ENCODE measurements at places on chromosomes 5 and 9.

DNA sequence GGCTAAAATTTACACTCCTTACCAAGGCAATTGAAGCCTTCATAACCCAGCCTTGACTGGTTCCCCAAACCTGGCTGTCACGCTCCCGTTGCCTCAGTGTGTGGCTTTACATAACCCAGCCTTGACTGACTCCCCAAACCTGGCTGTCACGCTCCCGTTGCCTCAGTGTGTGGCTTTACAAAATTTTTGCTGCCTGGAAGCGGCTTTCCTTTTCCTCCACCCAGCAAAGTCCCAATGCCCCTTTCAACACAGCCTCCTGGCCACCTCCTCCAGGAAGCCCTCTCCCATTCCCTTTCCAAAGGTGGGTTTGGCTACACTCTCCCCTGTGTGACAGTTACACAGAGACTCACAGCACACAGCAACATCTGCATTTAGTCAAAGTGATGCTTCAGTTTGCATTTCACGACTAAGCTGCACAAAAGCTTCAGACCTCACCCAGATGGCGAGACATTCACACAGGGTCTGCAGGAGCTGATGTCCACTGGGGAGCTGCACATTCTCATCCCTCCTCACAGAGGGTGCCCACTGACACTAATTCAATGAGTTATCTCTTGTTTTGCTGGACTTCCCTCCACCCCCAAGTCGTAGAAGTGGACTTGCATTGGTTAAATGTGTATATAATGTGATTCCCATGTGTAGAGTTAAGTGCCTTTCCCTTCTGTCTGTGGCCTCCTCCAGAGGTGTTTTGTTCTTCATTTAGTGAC lies 156.6 kb upstream of the PHYKPL start:
- DNase-seq, result no peak

- DNase-seq, result no peak
These were observed 609.5 kb upstream of the CLINT1 start for GRCh38 chr5:158468444-158468843.

- peak; percentile 42 for DNase-seq
These were observed 156.9 kb downstream of the UNC13B start for GRCh38 chr9:35318741-35319140.

DNA sequence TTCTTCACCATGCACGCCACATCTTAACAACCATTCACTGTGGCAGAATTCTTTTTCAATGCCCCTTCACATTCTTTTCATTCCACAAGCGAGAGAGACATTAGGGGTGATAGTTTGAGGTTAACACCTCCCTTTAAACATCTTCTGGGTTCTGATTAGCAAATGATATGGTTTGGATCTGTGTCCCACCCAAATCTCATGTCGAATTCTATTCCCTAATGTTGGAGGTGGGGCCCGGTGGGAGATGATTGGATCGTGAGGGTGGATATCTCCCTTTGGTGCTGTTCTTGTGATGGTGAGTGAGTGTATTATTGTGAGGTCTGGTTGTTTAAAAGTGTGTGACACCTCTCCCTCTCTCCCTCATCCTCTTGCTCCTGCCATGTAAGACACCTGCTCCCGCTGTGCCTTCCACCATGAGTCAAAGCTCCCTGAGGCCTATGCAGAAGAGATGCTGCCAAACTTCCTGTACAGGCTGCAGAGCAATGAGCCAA lies 46.1 kb upstream of the RAI14 start:
- no peak for DNase-seq

DNA sequence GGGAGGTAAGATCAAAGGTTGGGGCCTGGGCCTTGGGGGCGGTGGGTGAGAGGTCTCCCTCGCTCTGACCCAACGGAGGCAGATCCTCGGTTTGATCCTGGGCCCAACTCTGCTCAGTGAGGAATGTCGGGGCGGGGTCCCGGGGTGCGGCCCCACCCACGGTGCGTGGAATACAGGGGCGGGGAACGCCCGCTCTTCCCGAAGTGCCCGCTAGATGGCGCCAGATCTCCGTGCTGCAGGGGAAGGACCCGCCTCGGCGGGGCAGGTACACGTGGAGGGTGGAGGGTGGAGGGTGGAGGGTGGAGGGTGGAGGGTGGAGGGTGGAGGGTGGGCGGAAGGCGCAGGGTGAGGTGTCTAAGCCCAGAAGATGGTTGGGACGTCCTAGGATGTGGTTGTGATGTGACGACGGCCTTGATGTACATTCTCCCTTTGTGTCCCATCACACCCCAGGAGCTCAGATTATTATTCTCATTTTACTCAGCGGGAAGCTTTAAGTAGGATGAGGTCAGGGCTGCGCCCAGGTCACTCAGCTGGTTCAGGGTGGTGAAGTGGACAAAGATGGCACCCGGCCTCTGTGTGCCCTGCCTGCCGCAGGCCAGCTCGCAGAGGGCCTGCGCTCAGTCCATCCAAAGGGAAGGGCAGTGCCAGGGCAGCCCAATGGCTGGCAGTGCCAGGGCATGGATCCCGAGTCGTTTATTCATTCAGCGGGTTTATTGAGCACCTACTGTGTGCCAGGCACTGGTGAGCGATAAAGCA lies 9.4 kb upstream of the RPS14 start:
- DNase-seq, result peak; percentile 64

GRCh38 chr5:170861917-170862766 lies at the start of gene RANBP17:
TSS of gene RANBP17 (plus strand) at chr5:170862018.
- peak; percentile 81 for DNase-seq

- no peak for DNase-seq
These were observed 103.9 kb upstream of the TAF11L2 start for GRCh38 chr5:17394086-17394485.

- DNase-seq, result no peak
These were observed 71.0 kb upstream of the SEMA6A start for GRCh38 chr5:116645627-116646026.

DNA sequence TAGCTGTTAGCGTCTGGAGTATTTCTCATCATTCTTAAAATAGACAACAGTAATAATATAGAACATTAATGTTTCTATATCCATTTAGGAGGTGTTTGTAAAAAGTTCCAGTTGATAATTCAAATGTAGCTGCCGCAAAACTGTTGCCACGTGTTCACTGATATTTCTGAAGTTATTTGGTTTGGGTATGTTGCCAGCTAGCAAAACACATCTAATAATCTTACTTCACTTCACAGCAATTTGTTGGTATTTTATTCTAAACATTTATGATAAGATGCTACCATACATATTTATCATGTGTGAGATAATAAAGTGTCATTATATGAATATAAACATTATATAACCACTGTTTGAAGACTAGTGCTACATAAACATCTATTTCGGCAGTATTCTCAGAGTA lies 101.6 kb downstream of the CDH12 start:
- no peak for DNase-seq

DNA sequence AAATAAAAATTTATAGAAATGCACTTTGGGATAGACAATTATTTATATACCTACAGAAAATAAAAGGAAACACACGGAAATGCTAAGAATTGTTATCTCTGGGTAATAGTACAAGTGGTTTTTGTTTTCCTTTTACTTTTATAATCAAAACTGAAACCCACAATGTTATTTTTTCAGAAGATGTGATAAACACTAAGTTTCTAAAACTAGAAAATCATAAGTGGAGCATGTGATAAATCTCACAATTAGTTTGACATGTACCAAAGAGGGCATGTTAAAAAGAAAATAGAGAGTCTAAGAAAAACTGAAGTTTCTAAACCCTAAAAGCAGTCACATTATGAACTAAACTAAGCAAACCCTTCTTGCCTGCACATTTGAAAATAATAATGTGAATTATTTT lies 61.1 kb downstream of the OXCT1 start:
- DNase-seq, result no peak

DNA sequence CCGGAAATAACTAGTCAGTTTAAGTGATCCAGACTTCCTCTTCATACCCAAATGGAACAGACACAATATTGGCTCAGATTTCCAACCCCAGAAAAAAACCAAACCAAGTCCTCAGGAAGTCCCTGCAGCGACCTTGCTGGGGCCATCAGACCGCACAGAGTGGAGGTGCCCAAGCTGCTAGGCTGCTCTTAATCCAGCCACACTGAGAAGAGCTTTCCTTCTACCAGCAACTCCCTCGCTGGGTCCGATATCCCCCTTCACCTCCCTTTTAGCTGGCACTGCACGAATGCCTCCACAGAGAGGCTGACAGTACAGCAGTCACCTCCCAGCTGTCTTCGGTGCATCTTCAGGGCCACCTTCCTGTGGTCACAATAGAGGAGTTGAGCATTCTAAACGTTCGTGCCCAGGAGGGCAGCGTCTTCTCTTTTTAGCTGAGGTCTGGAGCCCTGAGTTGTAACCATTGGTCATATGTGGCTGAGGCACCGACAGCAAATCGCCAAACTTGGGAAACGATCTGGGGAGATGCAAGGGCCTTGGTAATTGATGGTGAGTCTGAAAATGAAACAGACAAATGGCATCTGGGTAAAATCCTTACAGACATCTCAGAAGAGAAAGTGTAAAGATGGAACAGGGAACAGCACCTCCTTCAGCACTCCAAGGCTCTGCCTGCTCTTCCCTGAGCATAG lies 5.7 kb downstream of the NAIF1 start:
- DNase-seq, result no peak

GRCh38 chr5:32217886-32218396 lies 43.8 kb upstream of the GOLPH3 start:
- no peak for DNase-seq

DNA sequence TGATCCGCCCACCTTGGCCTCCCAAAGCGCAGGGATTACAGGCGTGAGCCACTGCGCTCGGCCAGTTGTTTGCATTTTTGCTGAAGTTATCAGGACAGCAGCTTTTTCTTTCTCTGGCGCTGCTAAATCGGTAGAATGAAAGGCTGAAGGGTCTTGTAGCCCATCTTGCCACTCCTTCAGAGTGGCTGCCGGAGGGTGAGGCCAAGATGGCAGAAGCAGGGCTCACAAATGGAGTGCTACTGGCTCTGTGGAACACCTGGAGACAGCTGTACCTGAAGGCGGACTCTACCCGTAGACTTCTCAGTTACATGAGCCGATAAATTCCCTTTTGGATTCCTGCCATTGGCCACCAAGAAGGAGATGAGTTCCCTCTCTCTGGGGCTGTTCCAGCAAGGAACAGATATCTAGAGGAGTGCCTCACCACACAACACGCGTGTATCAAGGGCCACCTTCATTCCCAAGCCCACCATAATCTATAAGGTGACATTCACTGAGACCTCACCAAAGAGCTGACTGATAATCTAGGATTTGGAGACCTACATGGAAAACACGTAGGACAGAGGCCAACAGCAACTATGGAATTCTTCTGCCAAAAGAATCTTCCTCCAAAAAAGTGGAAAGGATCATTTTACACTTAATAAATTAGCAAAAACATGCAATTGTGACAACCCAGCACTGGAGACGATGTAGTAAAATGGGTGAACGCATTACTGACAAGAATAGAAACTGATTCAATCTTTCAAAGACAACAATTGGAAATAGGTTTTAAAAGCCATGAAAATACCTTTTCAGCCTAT lies 21.8 kb downstream of the STK10 start:
- DNase-seq, result no peak

- no peak for DNase-seq
These were observed 31.2 kb downstream of the PRDM6 start for GRCh38 chr5:123120197-123120596.

GRCh38 chr5:147504535-147504934 lies 5.3 kb downstream of the DPYSL3 start:
- DNase-seq, result no peak

- no peak for DNase-seq
These were observed 41.9 kb upstream of the IPPK start for GRCh38 chr9:92711844-92712243.

DNA sequence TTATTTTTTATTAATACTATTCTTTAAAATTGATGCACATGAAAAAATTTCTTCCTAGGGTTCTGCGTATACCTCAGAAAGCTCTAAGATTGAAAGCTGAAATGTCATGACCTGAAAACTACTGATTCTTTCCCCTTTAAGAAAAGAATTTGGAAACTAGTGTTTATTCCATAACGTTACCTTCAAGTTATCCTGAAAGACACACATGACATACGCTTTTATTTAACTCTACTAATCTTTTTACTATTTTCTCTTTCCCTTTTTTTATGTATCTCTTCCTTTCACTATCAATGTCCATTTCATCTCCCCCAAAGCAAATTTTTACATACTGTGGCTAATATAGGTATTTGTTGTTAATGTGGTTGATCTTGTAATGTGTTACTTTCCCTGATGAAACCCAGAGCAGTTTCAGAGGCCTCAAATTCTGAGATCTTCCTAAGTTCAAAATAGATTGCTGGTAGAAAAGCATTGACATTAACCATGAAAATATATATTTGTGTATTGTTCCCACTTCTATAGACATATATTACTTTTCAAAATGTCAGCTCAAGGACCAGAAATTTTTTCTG lies 7.4 kb downstream of the NIPBL start:
- no peak for DNase-seq

GRCh38 chr9:122065923-122066629 lies 27.0 kb downstream of the TTLL11 start:
- DNase-seq, result peak; percentile 13

DNA sequence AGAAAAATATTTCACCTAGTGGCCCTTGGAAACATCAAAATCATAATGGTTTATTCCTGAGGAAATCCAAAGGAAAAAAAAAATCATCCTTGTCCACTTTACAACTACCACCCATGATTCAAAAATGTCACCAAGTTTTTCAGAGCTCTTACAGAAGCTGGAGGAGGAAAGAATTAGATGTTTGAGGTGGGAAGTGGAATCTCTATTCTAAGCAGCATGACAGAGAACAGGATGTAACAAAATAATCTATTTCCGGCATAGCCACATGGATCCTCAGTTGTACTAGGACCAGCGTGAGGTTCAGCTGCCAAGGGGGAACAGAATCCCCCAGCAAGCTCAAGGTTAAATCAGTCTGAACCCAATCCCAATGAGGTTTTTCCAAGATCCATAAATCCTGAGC lies 40.2 kb downstream of the FBXW11 start:
- DNase-seq, result no peak

GRCh38 chr5:77024490-77024889 lies 5.7 kb upstream of the AGGF1 start:
- no peak for DNase-seq

- DNase-seq, result no peak
These were observed 25.8 kb upstream of the TBC1D2 start for GRCh38 chr9:98281281-98281680.

- DNase-seq, result peak; percentile 88
These were observed 30.8 kb downstream of the SKP1 start for GRCh38 chr5:134145779-134146581.

- DNase-seq, result no peak
These were observed 137.8 kb downstream of the AGTPBP1 start for GRCh38 chr9:85603936-85604335.

DNA sequence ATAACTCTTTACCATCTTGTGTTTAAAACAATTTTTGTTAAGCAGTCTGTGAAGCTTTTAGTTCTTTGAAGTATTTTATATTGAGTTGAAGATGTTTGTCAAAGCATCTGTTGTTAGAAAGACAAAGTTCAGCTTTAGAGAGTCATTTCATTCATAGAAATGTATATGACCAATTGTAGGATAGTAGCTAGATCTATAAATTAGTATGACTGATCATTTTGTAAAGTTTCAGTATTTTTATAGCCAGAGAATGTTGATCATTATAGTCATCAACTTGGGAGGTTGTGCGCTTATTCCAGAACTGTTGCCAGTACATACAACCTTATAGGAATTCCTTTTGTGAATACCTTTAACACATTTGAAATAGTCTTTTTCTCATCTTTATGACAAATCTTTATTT lies 5.2 kb downstream of the NIPBL start:
- no peak for DNase-seq
